ENCODE measurements at places on chromosomes 5 and 9.

DNA sequence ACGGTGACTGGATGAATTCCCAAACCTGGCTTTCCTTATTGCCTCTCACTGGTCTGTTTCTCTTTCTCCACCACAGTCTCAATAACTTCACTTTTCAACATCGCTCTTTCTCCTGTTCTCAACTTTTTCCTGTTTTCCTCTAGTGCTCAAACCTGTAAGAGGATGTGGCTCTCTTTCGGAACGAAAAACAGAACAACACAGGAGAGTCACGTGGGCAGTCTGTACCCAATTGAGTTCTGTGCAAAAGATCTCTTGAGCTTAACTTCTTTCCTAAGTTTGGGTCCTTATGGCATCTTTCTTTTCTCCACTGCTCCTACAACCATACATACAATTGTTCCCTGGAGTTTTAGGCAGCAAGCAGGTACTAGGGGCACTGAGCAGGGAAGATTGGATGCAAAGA is 8.9 kb downstream of the HAVCR1 start:
- DNase-seq = no peak

- no peak for DNase-seq
Observed at GRCh38 chr9:77005216-77005615, 14.2 kb upstream of the FOXB2 start.

- no peak for DNase-seq
Observed at GRCh38 chr9:126095546-126096190, 231.0 kb upstream of the MVB12B start.

GRCh38 chr5:171888051-171888481 is 102.4 kb downstream of the SMIM23 start:
- DNase-seq = no peak

DNA sequence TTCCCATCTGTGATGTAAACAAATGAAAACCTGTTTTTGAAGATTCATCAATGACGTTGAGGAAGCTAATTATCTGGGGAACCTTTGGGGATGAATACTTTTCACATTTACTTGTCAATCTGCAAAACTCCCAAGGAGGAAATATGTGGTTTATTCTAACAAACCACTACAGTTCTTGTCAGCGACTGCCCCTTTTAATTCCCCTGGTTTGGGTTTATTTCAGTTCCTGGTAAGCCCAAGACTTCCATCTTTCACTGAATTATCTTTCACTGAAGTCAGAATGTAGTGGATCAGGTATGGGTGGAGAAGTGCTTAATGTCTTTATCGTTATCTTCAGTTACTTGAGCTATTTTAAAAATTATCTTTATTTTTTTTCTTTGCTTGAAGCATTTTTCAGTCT is 40.2 kb downstream of the TLR4 start:
- no peak for DNase-seq

DNA sequence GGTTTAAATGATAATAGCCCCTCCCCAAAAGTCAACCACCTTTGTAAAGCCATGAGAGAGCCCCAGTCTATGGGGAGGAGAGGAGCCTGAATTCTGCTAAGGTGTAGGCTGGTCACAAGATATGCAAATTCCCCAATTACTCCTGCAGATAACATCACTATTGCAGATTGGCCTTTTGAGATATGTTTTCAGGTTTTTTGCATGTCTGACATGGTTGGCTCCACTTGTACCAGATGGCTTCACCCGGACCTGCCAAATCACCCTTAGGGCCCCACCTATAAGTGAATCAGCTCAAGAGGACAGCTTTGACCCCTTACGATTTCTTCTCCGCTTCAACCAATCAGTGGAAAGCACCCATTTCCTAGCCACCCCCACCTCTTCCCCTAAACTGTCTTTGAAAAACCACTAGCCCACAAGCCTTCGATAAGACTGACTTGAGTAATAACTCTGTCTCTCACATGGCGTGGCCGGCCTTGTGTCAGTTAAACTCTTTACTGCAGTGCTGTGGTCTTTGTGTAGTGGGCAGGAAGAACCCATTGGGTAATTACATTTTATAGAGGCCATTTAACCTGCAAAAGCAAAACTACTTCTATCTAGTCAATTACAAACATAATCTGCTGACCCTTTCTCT is 69.7 kb downstream of the PRLR start:
- DNase-seq = no peak

DNA sequence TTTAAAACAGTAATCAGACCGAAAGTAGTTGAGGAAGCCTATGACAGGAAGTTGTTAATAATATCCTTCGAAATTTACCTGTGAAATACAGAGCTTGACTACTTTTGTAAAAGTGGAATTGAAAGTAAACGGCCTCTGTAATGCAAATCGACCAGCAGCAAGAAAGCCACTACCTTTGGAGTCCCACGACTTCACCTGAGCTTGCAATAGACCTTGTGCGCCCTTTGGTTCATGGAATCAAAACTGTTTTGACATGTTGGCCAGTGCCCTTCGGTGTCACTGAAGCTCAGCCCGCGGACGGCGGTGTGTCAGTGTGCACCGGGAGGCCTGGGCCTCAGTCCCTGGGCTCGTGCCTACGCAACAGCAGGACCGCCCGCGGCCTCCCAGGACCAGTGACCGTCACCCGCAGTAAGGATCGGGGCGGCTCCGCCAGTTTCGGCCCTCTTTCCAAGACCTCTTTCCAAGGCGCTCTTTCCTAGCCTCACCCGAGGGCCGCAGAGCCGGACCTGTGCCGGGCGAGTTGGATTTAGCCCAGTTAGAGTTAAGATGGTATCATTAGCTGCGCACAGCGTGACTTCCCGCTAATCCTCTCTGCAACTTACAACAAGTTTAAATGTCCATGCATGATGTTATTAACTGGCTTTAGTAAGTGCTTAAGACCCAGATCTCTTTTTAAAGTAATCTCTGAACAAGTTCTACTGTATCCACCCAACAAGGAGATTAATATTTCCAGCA is 223.3 kb downstream of the MEF2C start:
- no peak for DNase-seq

DNA sequence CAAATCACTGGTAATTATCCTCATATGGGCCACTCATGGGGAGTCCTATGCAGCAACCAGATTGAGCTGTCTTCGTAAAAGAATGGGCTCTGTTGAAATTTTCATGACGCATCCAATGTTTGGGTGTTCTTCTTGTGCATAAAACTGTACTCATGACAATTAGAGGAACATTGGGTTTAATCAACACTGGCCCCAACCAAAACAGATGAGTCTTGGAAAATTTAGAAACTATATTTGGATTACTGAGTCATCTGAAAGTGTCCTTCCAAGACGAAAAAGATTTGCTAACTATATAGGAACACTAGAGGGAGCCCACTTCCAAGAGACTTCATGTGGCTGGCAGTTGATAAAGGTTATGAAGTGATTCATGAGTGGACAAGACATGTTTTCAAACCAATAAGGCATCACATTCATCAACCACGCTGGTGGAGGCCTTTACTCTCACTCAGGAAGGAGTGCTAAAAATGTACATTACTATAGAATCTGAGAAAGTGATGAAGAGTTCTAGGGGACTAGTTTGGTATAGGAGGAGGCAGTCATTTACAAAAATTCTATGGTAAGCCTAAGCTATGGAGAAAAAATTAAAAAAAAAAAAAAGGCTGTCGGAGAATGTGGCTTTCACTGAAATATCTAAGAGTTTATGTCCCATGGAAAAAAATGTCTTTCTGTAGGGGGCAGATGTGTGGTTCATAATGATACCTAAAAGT is 313.5 kb downstream of the PRDM9 start:
- DNase-seq = no peak

- DNase-seq = no peak
Observed at GRCh38 chr9:97564291-97565175, 63.1 kb downstream of the TMOD1 start.

GRCh38 chr5:13591621-13592020 is 352.9 kb downstream of the DNAH5 start:
- DNase-seq = no peak
